ENCODE measurements at places on chromosomes 5 and 9. TPM values are rescaled to one million over a fixed set of nuclear protein-coding genes. Genes with fewer than 3 reads are reported as not detected.

ECM2 gene
- not detected for total RNA-seq

ADGRV1 gene
- 1.2 TPM for total RNA-seq

GPX3 gene
- total RNA-seq = not detected

CYLC2 gene
- not detected for total RNA-seq

IFNA21 gene
- total RNA-seq = not detected

OMD gene
- total RNA-seq = not detected

C9orf152 gene
- total RNA-seq = not detected

SLC6A19 gene
- not detected for total RNA-seq

PRUNE2 gene
- total RNA-seq = 0.61 TPM

PCDHB8 gene
- total RNA-seq = not detected
